Left ventricle myocardium inferior (tissue), 1 donor: ENCODE measurements at places on chromosomes 12 and 14. TPM values are rescaled to one million over a fixed set of nuclear protein-coding genes. Genes with fewer than 3 reads are reported as not detected.

The FAM181A gene
- not detected for total RNA-seq

DNA sequence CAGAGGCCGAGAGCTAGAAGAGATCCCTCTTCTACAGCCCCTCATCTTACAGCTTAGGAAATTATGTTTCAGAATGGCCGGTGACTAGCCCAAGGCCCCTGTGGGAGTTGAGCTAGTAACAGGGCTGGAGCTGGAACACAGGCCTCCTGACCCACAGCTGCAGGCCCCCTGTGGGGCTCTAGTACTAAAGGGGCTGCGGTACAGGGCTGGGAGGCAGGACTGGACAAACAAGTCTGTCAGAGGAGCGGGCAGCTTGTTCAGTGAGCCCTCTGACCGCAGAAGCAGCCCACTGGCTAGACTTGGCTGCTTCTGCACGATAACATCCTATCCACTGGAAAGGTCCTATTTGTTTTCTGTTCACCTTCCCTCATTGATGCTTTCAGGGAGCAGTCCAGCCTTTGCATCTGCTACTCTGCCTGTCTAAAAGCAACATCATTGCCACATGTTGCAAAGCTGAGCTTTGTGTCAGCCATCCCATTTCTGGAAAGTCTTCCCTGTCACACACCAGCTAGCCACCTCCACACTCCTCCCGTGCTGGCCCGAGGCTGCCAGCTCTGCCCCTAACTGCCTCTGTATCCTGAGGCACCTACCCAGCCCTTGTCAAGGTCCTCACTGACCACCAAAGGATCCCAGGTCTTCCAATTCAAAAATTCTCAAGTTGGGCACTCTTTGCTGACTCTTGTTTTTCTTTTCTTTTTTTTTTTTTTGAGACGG is 10.2 kb downstream of the PSMC1 start:
- no peak overlapping the region for H3K27ac ChIP-seq
- H3K4me1 ChIP-seq: no peaks in the 10 kb centered on the region
- peaks cover 96% of the 10 kb centered on the region for H3K36me3 ChIP-seq

GRCh38 chr12:94336211-94336925 is 123.3 kb downstream of the CEP83 start:
- no peak for DNase-seq
- no peaks in the 10 kb centered on the region for H3K27me3 ChIP-seq
- peaks cover 3% of the 10 kb centered on the region for H3K36me3 ChIP-seq
- H3K4me1 ChIP-seq: peaks cover 20% of the 10 kb centered on the region

DNA sequence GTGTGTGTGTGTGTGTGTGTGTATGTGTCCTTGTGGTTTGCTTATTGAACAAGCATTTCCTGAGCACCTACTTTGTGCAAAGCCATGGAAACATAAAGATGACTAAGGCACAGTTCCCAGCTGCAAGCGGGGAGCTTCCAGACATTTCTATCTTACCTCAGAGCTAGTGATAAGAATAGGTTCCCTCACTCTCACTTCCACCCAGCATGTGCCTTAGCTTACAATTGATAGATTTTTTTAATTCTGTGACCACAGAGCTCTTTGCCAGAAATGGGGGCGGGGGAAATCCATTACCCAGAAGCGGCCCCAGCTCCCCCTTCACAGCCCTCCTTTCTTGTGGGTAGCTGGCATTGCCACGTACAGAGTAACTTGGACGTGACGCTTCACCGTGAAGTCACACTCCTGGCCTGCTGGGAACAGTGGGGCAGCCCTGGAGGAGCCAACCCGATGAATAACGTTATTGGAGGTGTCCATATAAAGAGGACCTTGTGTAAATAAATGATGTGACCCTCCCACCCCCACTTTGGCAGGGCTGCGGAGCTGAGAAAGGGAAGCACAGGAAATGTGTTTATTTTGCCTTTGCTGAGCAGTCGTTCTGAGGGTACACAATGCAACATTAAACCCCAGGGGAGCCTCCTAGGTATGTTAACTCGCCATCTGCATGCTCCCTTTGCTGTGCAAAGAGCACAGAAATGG is 238.9 kb downstream of the CHST11 start:
- DNase-seq: no peak
- H3K27ac ChIP-seq: no peak overlapping the region
- H3K27me3 ChIP-seq: no peaks in the 10 kb centered on the region

DNA sequence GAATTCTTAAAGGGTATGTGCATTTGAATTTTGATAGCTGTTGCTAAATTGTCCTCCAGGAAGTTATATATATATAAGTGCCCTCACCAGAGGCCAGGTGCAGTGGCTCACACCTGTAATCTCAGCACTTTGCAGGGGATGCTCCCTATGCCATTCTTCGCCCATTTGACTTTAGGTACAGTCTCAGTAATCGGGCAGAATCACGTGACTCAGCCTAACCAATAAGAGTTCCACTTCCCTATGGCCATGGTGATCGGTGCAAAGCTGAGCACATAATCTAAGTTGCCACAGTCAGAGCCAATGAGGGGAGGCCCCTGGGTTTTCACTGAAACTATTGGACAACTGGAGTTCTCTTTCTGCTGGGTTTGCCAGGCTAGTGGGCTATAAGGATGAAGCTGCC is 274.6 kb upstream of the TBX3 start:
- H3K27ac ChIP-seq: no peak overlapping the region
- H3K4me3 ChIP-seq: no peak overlapping the region

The CD4 gene
- 7.4 TPM for total RNA-seq

GRCh38 chr14:37088356-37089215 is 83.8 kb downstream of the SLC25A21 start:
- H3K4me1 ChIP-seq: no peaks in the 10 kb centered on the region
- no peak for DNase-seq
- no peaks in the 10 kb centered on the region for H3K36me3 ChIP-seq
- no peak overlapping the region for H3K27ac ChIP-seq
- no peak overlapping the region for H3K4me3 ChIP-seq
- no peaks in the 10 kb centered on the region for H3K27me3 ChIP-seq

DNA sequence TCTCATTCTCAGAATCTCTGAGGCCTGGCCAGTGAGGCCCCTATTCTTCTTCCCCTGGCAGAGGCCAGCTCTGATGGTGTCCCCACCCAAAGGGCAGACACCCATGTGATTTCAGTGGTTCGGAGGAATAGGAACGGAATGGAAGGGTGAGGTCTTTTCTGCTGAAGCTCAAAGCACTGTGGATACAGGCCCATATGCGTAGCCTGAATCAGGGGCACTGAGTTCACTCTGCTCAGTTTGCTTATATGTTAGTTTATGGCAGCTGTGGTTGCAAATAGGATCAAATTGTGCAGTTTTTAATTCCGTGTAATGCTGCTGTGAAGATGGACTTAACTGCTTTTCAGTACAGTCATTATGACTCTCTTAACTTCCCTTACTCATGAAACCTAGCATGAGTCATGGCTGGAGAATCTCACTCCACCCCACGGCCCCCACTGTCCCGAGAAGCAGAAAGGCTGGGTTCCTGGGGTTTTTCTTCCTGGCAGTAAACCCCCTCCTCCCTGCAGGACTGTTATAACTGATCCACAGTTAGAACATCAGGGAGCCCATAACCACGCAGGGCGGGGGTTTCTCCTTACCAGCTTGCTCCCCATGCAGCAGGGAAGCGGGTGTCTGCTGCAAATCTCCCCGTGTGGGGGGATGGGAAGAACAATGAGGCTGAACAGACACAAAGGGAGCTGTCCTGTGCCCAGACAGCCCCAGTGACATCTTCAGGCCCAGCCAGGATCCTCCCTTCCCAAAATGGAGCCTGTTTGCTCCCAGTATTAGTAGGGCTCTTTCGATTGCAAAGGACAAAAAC is 122.7 kb downstream of the SLC38A6 start:
- H3K4me3 ChIP-seq: no peak overlapping the region
- no peaks in the 10 kb centered on the region for H3K27me3 ChIP-seq
- peak overlapping the region; percentile 61 for H3K27ac ChIP-seq
- peaks cover 44% of the 10 kb centered on the region for H3K4me1 ChIP-seq
- H3K36me3 ChIP-seq: no peaks in the 10 kb centered on the region

- no peak for DNase-seq
- no peaks in the 10 kb centered on the region for H3K36me3 ChIP-seq
- no peak overlapping the region for H3K4me3 ChIP-seq
- peaks cover 16% of the 10 kb centered on the region for H3K4me1 ChIP-seq
- no peak overlapping the region for H3K27ac ChIP-seq
These were observed 23.2 kb upstream of the BDKRB2 start for GRCh38 chr14:96181186-96182056.

DNA sequence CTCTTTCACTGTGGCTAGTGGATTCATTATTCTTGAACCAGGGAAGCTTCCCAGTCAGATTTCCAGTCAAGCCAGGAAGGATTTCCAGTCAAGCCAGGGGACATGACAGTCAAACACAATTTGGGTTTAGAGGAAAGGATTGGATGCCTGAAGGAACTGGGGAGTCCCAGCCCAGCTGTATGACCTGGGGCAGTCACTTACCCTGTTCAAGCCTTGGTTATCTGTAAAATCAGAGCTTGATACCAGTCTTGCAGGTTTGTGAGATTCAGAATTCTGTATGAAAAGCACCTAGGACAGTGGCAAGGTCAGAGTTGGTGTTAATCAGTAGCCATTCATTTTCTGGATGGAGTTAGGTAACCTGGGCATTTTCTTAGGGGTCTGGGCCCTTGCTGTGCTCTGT is 152.7 kb downstream of the CHST11 start:
- H3K4me1 ChIP-seq: peaks cover 17% of the 10 kb centered on the region
- DNase-seq: no peak
- H3K27ac ChIP-seq: no peak overlapping the region

The EP400 gene
- total RNA-seq: 15.3 TPM

DNA sequence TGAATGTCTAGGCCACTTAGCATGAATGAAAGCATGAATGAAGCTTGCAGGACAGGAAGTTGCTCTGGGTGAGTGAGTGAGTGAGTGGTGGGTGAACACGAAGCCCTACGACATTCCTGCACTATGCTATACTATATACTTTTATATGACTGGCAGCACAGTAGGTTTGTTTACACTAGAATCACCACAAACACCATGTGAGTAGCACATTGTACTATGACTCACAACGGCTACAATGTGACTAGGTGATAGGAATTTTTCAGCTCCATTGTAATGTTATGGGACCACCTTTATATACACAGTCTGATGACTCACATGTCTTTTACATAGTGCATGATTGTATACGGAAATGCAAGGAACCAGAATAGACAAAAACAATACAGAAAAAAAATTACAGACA is 1480.2 kb downstream of the AACS start:
- no peaks in the 10 kb centered on the region for H3K36me3 ChIP-seq
- no peak for DNase-seq
- H3K27me3 ChIP-seq: peaks cover 9% of the 10 kb centered on the region
- H3K27ac ChIP-seq: no peak overlapping the region
- H3K4me3 ChIP-seq: no peak overlapping the region

DNA sequence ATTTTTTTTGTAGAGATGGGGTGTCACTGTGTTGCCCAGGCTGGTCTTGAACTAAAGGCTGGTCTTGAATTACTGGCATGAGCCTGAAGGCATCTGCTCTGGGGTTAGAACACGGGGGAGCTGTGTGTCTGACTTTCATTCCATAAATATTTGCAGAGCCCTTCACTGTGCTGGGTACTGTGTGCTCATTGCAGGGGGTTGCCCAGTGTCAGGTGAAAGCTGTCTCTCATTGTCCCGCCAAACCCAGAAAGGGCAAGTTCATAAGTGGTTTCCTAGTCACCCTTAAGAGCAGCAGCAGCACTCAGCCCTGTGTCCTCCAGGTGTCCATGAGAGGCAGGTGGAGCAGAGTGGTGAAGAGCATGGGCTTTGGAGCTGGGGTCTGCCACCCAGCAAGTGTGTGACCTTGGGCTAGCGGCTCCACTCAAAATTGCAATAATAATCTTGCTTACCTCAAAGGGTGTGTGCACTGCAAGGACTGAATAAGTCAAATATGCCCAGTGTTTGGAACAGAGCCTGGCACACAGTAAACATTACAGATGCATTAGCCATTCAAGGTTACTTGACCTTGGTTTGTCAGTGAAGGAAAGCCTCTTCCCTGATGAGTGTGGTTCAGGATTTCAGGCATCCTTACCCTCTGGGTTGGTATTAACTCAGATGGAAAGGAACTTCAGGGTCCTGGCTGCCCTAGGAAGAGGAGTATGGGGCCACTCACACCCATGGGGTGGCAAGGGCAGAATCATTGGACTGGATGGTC is 4.4 kb upstream of the SMIM41 start:
- H3K36me3 ChIP-seq: peaks cover 54% of the 10 kb centered on the region
- H3K27ac ChIP-seq: no peak overlapping the region
- no peaks in the 10 kb centered on the region for H3K27me3 ChIP-seq

The TMEM119 gene
- total RNA-seq: 1.3 TPM

The TUNAR gene
- total RNA-seq: not detected

GRCh38 chr12:72989458-72989947 is 717.3 kb downstream of the TRHDE start:
- no peaks in the 10 kb centered on the region for H3K27me3 ChIP-seq
- no peaks in the 10 kb centered on the region for H3K4me1 ChIP-seq
- no peaks in the 10 kb centered on the region for H3K36me3 ChIP-seq

DNA sequence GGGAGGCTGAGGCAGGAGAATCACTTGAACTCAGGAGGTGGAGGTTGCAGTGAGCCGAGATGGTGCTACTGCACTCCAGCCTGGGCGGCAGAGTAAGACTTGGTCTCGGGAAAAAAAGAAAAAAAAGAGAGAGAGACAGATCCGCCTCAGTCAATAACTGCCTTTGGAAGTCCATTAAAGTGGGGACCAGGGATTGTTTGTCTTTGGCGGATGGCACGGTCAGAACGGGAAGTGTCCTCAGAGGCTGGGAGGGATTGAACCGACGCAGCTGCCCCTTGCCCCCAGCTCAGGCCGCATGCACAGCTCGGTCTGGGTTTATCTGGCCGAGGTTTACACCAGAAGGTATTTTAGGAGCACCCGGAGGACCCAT is 54.4 kb downstream of the TESC start:
- peak overlapping the region; percentile 95 for H3K27ac ChIP-seq
- H3K36me3 ChIP-seq: no peaks in the 10 kb centered on the region
- no peaks in the 10 kb centered on the region for H3K27me3 ChIP-seq
- H3K4me3 ChIP-seq: no peak overlapping the region
- H3K4me1 ChIP-seq: peaks cover 70% of the 10 kb centered on the region
- DNase-seq: no peak

The HCAR1 gene
- total RNA-seq: not detected

- H3K4me3 ChIP-seq: no peak overlapping the region
- H3K27ac ChIP-seq: no peak overlapping the region
- peaks cover 37% of the 10 kb centered on the region for H3K4me1 ChIP-seq
- no peak for DNase-seq
These were observed 5.8 kb downstream of the KDM2B start for GRCh38 chr12:121575051-121575450.

The ITPR2 gene
- 15.8 TPM for total RNA-seq

- H3K4me1 ChIP-seq: peaks cover 69% of the 10 kb centered on the region
- no peak overlapping the region for H3K27ac ChIP-seq
- no peaks in the 10 kb centered on the region for H3K36me3 ChIP-seq
- H3K4me3 ChIP-seq: no peak overlapping the region
These were observed 144.3 kb downstream of the CHST11 start for GRCh38 chr12:104600790-104601739.

DNA sequence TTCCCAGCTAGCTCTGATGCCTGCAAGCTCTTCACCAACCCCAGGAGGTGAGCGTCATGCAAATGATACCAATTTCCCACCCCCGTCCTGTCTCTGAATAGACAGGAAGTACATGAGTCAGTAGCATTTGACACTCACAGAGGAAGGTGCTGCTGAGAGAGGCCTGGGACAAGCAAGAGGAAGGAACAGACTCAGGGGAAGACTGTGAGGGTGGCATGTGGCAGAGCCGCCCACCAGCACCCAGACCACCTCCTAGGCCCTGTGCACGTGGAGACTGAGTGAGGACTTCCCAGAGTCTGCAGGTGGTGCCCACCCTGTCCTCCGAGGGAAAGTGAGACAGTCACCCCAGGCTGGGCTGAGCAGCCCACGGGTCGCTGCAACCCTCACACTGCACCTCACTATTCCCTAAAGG is 199.5 kb upstream of the SFSWAP start:
- no peak overlapping the region for H3K4me3 ChIP-seq
- no peak for DNase-seq
- H3K27ac ChIP-seq: no peak overlapping the region
- no peaks in the 10 kb centered on the region for H3K4me1 ChIP-seq
